ENCODE measurements at places on chromosomes 16 and 17. TPM values are rescaled to one million over a fixed set of nuclear protein-coding genes. Genes with fewer than 3 reads are reported as not detected.

LRRC75A gene
- total RNA-seq = 0.75 TPM

TNFSF13 gene
- total RNA-seq = 0.87 TPM

POLR2C gene
- 109 TPM for total RNA-seq

ATP6V0A1 gene
- total RNA-seq = 40.4 TPM

CCL8 gene
- not detected for total RNA-seq

MFSD6L gene
- not detected for total RNA-seq

CCL14 gene
- not detected for total RNA-seq

NGFR gene
- 0.85 TPM for total RNA-seq

RRAD gene
- 25.4 TPM for total RNA-seq

MT1E gene
- 0.69 TPM for total RNA-seq

USH1G gene
- total RNA-seq = 0.07 TPM

ZNRF1 gene
- total RNA-seq = 23.2 TPM

FDXR gene
- total RNA-seq = 64.4 TPM

AANAT gene
- total RNA-seq = 0.26 TPM

KRTAP9-2 gene
- total RNA-seq = not detected

MYL11 gene
- 0.51 TPM for total RNA-seq

TVP23A gene
- total RNA-seq = 0.03 TPM

KRTAP3-2 gene
- not detected for total RNA-seq

IGF2BP1 gene
- total RNA-seq = 83.3 TPM

SMIM5 gene
- 0.80 TPM for total RNA-seq

TMEM114 gene
- not detected for total RNA-seq

ITGA3 gene
- total RNA-seq = 409 TPM

ACSM5 gene
- total RNA-seq = not detected

TTYH2 gene
- 1.9 TPM for total RNA-seq

GID4 gene
- 11.9 TPM for total RNA-seq

GAST gene
- total RNA-seq = not detected

CDRT15 gene
- total RNA-seq = not detected

MRPL27 gene
- 140 TPM for total RNA-seq

SLC43A2 gene
- total RNA-seq = 4.8 TPM

TPSD1 gene
- total RNA-seq = not detected

PPP1R27 gene
- total RNA-seq = not detected

SPNS2 gene
- 21.8 TPM for total RNA-seq

HOXB8 gene
- 8.4 TPM for total RNA-seq

PLLP gene
- 1.4 TPM for total RNA-seq

AATK gene
- 0.78 TPM for total RNA-seq

ZNF771 gene
- 5.2 TPM for total RNA-seq

CCL4L2 gene
- not detected for total RNA-seq

MARCHF10 gene
- 1.8 TPM for total RNA-seq

MGAT5B gene
- 24.6 TPM for total RNA-seq

KRTAP17-1 gene
- total RNA-seq = not detected

FOXN1 gene
- not detected for total RNA-seq

IRX5 gene
- total RNA-seq = 2.2 TPM

Data from A549 treated with GW870086 at 1 μM for 4 hours (cell line).